HL-60 (cell line): ENCODE measurements at places on chromosomes 6 and 20.

- DNase-seq = no peak
These were observed 5.3 kb downstream of the KCNB1 start for GRCh38 chr20:49477200-49477599.

- DNase-seq = no peak
These were observed 1.2 kb downstream of the DXO start for GRCh38 chr6:31970604-31971271.

GRCh38 chr6:108751851-108752732 is 96.1 kb upstream of the ARMC2 start:
- no peak for DNase-seq

DNA sequence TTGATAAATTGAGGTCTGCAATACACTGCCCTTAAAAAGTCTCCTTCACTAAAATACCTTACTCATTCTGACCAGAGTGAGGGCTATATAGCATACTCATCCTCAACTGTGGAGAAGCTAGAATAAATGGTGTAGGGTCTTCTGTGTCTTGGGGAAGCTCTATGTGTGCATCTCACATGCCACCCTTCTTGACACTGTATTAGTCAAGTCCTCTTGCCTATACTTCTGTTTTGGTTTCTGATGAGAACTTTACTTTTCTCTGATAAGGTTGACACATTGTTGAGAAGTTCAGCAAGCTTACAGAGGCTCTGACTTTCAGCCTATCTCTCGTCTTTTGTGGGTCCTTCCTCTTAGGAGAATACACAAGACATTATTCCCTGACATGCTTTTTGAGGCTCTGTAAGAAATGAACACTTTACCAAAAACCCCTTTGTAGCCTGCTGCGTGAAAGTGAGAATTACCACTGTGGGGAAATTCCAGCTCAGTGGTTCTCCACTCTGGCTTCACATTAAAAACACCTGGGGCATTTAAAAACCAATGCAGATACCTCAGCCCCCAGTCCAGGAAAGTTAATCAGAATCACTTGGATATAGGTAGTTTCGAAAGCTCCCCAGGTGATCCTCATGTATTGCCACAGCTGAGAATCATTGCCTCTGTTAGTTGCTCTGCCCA is 372.1 kb upstream of the HS3ST5 start:
- no peak for DNase-seq

- DNase-seq = no peak
These were observed 86.9 kb downstream of the QKI start for GRCh38 chr6:163501439-163501838.

GRCh38 chr6:160258346-160259142 is at the start of gene SLC22A2:
Gene SLC22A2 (minus strand): TSS chr6:160258821. CDS start chr6:160258757, 64 bp downstream.
- DNase-seq = no peak

DNA sequence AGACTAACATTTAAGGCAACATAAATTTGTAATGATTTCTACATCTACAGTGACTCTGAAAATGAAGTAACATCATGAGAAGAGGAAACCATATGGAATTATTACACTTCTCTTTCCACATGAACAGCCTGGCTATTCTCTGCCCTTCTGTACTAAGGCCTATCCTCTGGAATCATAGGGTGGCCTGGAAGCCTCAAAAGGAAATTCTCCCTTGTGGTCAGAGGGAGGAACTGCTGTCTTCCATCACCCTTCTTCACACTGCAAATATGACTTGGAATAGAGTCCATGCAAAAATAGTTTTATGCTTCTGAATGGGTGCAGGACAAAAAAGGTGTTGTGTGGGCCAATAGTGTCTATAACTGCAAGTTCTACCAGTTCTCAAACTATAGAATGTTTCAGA is 44.6 kb upstream of the SH3BGRL2 start:
- peak; percentile 1 for DNase-seq

GRCh38 chr6:20259316-20260049 is 47.2 kb upstream of the MBOAT1 start:
- no peak for DNase-seq

DNA sequence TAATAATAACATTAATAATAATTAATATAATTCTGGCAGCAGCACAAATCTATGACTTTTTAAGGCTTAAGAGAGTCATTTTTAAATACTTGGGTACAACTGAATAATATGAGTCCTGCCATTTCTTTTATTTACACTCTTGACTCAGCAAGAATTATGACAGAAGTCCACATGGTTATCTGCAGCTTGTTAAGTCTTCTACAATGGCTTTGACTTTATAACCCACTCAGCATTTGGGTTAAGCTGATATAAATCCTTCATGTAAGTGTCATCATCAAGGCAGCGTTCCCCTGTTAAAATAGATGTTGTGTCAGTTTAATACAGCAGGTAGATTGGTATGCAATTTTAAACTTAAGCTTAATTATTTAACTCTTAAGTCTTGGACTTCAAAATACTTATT is 131.7 kb downstream of the ARHGAP18 start:
- DNase-seq = no peak

GRCh38 chr20:38147163-38147562 is 17.9 kb downstream of the TGM2 start:
- DNase-seq = no peak

DNA sequence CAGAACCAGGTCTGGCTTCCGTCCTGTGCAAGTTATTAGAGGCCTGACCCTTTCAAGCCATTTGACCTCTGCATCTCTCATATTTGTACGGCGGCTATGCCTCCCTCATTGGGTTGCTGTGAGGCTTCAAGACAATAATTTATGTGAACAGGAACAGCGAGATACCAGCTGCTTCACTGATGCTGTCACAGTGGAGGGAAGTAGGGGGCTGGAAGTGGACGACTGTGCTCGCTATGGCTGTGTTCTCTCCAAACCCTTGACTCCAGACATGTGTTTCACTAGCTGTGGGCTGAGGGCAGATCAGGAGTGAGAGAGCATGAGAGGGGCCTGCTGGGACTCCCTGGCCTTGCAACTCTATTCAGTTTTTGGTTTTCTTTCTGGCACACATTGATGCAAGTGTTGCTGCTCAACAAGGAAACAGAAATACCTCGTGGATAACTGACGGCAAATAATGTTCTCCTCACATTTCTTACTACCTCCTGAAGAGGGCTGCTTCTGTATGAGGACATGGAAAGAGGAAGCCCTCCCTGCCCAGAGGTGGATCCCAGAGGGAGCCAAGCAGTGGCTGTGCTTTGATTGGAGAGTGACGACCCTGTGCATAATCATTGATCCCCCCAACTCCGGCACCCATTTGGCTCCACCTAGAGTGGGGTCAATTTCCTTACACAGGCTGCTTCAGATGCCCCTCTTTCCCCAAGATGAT is 34.7 kb upstream of the SCP2D1 start:
- DNase-seq = no peak

- no peak for DNase-seq
These were observed 7.6 kb downstream of the CDKN1A start for GRCh38 chr6:36685926-36686667.

- DNase-seq = no peak
These were observed 41.7 kb downstream of the SLC24A3 start for GRCh38 chr20:19253916-19254820.

DNA sequence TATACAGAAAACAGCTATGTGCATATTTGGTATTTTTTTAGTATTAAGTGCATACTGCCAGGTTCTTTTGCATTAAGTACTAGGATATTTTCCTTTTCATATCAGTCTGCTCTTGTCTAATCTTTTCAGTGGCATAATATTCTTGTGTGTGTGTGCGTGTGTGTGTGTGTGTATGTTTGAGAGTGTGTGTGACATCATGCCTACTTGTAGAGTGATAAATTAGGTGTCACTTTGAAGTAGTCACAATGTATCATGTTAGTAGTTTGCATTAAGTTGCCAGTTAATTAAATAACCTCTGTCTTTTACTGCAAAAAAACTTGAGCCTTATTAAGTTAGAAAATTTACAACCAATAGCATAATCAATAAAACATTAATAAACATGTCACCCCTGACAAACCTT is 65.3 kb downstream of the CD83 start:
- no peak for DNase-seq

DNA sequence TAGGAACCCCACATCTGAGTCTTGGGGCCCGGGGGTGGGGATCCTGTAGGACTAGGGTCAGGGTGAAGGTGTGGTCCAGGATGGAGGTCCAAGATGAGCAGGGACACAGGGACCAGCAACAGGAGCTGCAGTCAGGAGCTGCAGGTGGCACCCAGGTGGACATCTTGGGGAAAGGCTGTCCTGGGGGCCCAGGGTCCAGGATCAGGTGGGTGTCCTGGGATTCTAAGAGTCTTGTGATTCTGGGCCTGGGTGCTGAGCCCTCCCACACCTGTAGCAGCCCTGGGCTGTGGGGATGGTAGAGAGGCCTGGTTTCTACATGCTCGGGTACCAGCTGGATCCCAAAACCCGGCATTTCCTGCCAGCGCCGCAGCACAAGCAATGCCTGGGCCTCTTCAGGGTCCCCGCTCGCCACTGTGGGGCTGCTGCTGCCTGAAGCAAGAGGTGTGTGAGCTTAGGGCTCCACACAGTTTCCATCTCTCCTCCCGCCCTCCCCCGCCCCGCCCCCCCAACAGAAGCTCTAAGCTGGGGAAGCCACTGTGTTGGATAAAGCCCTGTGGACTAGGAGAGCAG is 20.7 kb downstream of the ERGIC3 start:
- no peak for DNase-seq

- no peak for DNase-seq
These were observed 11.3 kb downstream of the PRRC2A start for GRCh38 chr6:31631681-31632278.

- DNase-seq = no peak
These were observed 23.4 kb upstream of the TRDN start for GRCh38 chr6:123659960-123660748.

GRCh38 chr20:4117867-4118266 is 102.5 kb upstream of the RNF24 start:
- no peak for DNase-seq

DNA sequence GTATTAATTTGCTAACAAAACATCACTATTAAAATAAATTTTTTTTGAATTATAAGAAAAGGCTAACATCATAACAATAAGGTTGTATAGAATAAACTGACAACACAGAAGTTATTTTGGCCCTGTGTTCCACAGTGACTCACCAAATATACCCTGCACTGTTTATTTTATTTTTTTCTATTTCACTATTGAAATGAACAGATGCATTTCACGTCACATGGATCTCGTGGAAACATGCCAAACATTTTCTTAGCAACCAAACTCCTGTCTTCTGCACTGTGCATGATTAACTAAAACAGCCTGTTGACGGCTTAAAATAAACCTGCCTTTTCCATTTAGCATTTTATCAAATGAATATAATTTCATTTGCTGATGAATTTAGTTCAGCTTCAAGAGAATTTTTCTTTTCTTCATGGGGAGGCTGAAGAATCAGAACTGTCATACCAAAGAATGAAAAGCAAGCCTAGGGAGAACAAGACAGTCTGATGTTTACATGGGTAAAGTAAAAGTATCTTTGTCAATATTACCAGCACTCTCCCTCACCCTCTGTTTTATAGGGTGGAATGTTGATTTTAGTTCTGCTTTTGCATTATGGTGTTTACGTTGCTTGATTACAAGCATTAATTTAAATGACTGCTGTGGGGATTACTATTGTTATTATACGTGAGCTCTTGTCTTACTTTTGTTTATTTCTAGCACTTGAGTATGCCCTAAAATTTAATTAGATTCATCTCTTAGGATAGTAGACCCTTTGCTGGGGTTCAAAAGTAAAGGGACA is 115.3 kb downstream of the LCA5 start:
- DNase-seq = no peak

DNA sequence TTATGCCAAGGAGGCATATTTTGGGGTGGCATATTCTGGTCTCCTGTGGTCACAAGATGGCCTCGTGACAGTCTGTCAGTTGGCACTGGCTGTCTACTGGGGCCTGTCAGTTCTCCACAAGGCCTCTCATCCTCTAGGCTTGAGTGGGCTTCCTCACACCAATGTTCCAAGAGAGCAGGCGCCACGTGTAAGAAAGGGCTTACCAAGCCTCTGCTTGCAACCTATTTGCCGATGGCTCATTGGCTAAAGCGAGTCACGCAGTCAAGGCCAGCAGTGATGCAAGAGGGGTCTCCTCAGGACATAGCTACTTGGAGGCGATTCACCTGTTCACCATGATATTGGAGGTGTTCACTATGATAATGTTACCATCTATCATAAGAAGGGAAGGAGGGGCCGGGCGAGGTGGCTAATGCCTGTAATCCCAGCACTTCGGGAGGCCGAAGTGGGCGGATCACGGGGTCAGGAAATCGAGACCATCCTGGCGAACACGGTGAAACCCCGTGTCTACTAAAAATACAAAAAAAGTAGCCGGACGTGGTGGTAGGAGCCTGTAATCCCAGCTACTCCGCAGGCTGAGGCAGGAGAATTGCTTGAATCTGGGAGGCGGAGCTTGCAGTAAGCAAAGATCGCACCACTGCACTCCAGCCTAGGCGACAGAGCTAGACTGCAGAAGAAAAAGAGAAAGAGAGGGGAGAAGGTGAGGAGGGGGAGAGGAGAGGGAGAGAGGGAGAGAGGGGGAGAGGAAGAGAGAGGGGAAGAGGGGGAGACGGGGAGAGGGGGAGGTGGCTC is 35.3 kb downstream of the C6orf52 start:
- no peak for DNase-seq

- DNase-seq = no peak
These were observed 1.2 kb downstream of the CPXM1 start for GRCh38 chr20:2799271-2799670.

- DNase-seq = peak; percentile 90
These were observed at the start of gene GPSM3 for GRCh38 chr6:32192608-32193039. Gene GPSM3 (minus strand): TSS chr6:32192643. CDS start chr6:32192513, 130 bp downstream.

DNA sequence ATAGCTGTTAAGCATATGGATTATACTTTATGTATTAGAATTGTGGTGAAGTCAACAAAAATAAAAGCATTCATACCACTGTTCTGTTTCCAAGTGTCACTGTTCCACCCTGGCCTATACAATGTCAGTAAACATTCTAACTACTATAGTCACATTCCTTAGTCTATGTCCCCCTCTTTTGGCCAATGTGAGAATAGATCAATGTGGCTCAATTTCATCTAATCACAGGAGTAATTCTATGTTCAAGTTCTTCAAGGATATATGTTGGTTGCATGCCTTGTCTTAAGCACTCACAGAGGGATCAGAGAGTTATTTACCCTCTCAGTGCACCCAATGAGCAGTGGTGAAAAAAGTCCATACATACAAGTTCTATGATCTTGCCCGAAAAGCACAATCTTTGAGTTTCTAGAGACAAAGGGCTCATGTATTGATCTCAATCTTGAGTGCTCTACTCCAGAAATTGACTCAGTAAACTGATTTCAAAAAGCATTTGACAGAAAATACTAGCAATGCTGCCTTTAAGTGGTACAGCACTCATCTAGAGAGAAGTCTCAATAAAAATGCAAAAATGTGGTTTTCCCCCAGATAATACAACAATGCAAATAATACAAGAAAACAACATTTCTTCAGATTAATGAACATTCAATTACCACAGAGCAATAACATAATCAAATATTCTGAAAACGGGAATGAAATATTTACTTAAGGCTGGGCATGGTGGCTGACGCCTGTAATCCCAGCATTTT is 16.5 kb downstream of the SMLR1 start:
- no peak for DNase-seq
